ENCODE measurements at places on chromosomes 5 and 9.

DNA sequence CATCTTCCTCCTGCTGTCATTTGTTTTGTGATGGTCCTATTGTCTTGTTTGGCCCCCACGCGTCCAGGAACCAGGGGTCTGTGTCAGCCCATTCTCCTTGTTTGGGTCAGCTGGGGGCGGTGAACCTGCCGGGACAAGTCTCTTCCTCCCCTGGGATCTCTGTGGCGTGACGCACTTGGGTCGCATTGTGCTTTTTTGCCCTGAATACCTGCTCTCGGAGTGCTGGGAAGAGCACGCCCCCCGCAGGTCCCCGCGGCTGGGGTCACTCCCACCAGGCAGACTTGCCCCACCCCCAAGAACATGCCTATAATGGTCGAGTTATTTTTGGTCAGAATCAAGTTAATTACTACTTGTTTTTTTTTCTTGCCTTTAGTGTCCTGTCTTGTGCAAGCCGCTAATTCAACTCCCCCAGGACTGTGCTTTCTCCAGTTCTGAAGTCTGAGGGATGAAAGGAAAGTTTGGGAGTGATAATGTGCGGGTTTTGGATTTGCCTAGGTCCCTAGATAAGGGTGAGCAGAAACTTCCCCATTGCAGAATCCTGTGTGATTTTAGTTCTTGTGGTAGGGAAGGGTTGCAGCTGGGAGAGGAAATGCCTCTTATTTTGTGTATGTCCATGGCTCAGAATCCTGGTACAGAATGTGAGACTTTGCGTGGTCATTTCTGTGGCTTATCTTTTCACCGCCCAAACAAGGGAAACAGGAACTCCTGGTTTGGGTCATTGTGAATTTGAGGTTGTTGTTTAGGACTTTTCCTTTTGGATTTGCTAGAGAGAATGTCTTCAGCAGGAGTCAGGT is 789 bp downstream of the ACER2 start:
- DNase-seq = no peak

DNA sequence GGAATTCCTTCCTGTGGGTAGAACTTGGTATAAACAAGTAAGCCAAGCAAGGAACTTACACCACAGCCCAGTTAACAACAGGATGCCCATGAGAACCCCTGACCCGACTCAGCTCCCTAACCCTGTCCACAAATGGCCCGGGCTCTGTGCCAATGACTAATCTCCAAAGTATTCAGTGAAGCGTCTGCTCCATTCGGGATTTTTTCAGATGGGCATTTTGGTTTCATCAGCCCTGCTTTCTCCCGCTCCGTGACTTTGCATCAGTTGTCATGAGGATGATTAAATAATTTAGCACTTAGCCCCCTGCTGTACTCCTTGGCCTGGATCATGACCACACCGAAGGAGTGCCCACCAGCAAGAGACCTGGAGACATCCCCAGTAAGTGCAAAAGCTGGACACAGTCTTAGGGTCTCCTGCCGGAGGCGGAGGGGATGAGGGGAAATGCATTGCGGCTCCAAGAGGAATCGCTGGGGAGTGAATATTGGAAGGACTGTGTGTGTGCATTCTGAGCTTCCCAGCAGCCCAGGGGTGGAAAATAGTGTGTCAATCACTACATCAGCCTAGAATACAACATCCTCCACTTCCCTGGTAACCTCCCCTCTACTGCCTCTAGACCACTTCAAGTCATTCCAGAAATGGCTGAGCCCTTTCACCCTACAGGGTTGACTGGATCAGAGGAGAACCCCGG is 41.4 kb upstream of the DNAH5 start:
- DNase-seq = no peak

- no peak for DNase-seq
Observed at GRCh38 chr9:73892335-73892734, 604.8 kb upstream of the RORB start.

- no peak for DNase-seq
Observed at GRCh38 chr9:2021731-2022130, 6.6 kb downstream of the SMARCA2 start.

DNA sequence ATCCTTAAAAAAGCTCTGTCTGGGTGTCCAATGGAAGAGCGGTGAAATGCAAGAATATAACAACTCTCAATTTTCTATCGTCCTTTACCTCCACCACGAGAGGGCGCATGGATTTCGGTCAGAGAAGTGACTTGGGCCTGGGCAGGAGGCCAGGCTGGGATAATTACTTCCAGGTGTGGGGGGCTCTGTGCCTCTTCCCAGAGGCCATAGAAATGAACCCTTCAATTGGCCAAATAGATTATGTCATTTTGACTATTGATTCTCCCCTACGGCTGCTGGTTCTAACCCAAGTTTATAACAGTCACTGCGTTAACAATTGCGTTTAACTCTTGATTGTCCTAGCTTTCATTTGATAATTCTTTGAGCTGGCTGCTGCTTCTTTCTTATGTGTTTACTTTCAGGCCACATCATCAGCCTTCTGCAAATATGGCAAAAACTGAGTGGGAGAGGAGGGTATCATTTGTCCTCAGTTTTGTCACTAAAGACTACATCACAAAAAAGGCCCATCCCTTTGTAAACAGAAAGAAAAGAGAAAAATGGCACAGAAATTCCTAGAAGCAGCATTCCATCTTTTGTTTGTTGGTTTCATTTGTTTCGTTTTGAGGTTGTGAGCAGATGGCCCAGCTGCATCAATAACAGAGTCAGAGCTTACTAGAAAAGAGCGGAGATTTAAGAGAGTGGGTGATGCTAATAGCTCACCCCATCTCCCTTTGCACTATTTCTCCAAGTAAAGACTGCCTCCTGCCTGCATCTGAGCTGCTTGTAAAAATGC is 45.4 kb upstream of the ZFR start:
- DNase-seq = no peak
